ENCODE measurements at places on chromosomes 3 and 15. TPM values are rescaled to one million over a fixed set of nuclear protein-coding genes. Genes with fewer than 3 reads are reported as not detected.

- DNase-seq: peak; percentile 59
Observed at GRCh38 chr15:64288577-64288976, 67.4 kb downstream of the CSNK1G1 start.

DNA sequence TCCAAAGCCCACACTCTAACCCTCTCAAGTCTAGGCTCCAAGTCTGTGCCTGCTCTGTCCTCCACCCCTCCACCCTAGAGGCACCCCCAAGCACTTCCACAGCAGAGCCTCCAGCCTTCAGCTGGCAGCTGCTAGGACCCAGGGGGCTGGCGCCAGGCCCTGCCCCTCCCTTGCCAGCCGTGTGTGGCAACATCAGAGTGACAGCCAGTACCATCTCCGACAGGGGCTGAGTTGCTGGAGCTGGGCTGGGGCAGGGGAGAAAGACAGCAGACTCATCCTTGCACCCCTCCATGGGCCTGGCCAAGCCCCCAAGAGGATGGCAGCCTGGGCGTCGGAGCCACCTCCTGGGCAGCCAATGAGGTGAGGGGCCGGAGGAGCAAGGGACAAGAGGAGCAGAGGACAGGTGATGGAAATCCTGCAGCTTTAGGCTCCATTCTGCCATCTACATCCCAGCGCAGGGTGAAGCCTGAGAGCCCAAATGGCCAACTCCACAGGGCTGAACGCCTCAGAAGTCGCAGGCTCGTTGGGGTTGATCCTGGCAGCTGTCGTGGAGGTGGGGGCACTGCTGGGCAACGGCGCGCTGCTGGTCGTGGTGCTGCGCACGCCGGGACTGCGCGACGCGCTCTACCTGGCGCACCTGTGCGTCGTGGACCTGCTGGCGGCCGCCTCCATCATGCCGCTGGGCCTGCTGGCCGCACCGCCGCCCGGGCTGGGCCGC lies at the start of gene GPR62:
TSS of gene GPR62 (plus strand) at position 207 of the 718 bp plus-strand sequence. CDS start at position 479, 272 bp downstream.
- DNase-seq: no peak

GRCh38 chr3:169091196-169091823 lies 572.2 kb downstream of the MECOM start:
- DNase-seq: no peak

- no peak for DNase-seq
Observed at GRCh38 chr3:179801856-179802255, 149.0 kb downstream of the USP13 start.

- no peak for DNase-seq
Observed at GRCh38 chr15:38189671-38190295, 62.9 kb upstream of the SPRED1 start.

GRCh38 chr3:9397906-9398699 lies 688 bp downstream of the SETD5 start:
- no peak for DNase-seq

DNA sequence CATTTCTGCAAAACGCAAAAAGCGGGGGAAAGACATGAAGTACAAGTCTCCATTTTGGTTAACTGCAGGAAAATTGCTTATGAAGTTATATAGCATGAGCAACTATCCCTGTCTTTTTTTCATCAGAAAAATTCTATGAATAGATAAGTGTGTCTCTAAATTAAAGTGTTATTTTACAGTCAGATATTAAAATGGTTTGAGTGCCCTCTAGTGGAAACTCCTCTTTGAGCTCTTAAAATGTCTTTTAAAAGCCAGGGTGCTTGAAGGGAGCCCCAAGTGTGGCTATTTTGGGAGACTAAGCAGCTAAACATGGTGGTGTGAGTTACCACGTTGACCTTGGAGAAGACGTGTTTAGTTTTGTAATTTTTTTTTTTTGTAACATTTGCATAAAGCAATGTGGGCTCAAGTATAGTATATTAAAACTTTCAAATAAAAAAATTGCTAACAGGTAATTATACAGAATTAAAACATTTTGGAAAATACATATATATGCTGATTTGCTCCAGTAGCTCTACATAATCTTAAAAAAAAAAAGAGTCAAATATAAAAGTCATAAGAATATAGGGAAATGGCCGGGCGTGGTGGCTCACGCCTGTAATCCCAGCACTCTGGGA lies 77.2 kb downstream of the PPP2R3A start:
- DNase-seq: peak; percentile 80

- DNase-seq: no peak
Observed at GRCh38 chr3:121895736-121896135, 1.5 kb downstream of the SLC15A2 start.

GRCh38 chr15:36844534-36844998 lies 255.8 kb downstream of the MEIS2 start:
- peak; percentile 49 for DNase-seq

DNA sequence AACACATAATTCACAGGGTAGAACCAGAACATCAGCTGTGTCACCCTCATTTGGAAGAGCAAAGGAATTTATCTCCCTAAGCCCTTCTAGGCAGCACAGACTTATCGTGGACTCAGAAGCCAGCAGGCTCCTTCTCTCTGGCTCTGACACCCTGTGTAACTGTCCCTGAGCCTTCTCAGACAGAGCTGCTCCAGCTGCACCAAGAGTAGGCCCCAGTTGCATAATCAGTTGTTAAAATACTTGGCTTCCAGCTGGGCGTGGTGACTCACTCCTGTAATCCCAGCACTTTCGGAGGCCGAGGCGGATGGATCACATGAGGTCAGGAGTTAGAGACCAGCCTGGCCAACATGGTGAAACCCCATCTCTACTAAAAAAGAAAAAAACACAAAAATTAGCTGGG lies 49.4 kb upstream of the ACVR2B start:
- peak; percentile 57 for DNase-seq

DNA sequence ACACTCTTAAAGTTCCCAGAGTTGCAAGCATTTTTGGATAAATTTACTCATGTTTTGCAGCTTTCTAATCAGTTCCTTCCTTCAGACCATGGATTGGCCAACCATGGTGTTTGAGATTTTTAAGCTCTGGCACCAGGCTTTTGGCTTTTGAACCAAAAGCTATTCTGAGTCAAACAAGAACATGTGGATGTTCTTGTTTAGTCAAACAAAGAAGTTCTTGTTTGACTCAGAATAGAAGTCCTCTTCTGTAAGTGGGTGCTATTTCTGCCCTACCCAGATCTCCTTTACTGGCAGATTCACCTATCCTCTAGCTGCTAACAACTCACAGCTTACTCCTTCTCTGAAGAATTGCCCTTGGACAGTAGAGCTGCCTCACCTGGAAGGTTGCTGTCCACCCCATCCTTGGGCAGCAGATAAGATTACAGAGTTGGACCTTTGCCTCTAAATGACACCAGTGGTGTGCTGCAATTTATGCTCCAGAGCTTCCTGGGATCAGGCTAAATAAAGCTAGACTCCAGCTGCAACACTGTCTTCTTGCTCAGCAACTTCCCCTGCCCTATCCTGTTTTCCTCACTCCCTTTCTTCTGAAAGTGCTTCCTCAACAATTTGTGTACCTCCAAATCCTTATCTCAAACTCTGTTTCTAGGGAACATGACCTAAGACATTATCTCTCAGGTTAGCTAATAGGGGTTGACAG lies 65.6 kb downstream of the COL6A6 start:
- no peak for DNase-seq

DNA sequence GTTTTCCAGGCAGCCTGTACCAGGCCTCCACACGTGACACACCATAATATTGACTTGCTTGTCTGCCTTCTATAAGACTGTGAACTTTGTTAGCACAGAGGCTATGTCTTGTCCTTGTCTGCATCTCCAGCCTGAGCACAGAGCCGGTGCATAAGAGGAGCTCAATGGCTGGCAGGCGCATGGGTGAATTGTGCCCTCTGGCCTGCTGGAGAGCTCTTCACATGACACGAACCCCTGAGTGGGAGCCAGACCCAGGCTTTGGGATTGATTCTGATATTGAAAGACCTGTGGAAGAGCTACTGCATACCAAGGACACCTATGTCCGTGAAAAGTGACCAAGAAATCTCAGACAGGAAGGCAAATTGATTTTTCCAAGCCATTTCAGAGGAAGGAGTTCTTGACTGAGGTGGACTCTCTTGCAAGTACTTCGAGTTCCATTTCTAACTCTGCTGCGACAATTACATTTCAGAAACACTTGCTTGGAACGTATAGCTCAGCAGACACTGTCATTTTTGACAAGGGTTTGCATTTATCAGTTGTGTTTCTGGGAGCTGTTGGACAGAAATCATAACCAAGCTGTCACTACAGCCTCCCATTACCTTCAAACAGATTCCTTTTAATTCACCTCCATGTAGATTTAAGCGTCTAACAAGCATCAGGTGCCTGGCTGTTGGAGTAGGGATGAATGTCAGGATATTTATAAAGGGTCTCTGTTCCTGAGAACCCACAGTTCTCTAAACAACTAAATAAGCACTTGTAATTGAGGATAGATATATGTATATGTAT lies 281.3 kb downstream of the WDR72 start:
- DNase-seq: no peak

- DNase-seq: no peak
Observed at GRCh38 chr3:17901893-17902292, 159.5 kb upstream of the TBC1D5 start.

DNA sequence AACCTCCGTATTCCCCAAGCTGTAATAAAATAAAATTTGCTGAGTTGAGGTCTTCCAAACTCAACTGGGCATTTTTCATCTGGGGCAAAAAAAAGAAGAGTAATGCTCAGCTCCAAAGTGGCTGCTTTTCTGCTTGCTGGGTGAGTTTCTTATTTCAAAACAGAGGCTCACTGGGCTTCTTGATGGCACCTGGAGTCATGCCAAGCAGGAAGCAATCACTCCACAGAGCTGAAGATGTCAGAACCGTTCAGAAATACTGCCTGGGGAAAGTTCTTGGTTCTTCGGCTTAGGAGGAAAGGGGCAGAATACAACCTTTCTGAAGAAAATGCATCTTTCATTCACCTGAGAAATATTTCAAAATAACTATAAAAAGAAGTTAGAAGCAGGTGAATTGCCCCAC lies 4.1 kb downstream of the CCR9 start:
- DNase-seq: peak; percentile 44

- DNase-seq: no peak
Observed at GRCh38 chr3:11381563-11381962, 109.4 kb downstream of the ATG7 start.

DNA sequence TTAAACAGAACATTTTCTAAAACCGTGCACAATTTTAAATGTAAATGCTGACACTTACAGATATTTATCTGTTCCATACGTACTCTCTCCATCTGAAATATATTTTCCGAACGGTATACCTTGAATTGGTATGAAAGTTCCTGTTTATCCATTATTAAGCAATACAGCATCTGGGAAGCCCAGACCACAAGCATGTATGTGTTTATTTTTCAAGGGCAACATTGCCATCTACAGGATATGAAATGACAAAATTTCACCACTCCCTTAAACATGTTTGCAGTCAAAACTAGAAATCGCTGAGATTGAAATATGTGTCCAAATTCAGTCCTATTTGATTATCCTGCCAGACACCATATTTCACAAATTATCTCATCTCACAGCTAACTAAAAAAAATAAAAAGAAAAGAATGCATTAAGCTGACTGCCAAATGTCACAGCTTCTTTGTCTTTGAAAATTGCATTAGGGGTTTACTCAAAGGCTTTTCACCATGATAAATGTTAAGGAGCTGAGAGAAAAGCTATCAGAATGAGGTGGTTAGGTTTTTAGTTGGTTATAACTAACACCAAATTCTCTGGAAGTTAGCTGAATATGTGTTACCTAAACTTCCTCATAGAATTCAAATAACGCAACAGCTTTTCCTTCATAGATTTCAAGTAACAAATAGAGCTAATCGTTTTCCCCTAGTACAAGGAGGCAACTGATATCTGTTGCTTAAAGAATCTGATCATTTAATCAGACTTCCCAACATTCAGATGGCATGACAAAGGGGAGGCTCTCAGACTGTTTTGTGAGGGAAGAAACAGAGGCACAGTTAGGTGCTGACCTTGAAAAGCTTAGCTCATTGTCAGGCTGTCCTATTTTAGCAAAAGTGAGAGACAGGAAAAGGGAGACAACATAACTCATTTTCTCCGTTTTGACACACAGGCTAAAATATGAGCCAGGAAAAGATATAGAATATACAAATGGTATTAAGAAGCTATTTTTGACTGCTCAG lies 533.1 kb downstream of the TBL1XR1 start:
- DNase-seq: peak; percentile 74

DNA sequence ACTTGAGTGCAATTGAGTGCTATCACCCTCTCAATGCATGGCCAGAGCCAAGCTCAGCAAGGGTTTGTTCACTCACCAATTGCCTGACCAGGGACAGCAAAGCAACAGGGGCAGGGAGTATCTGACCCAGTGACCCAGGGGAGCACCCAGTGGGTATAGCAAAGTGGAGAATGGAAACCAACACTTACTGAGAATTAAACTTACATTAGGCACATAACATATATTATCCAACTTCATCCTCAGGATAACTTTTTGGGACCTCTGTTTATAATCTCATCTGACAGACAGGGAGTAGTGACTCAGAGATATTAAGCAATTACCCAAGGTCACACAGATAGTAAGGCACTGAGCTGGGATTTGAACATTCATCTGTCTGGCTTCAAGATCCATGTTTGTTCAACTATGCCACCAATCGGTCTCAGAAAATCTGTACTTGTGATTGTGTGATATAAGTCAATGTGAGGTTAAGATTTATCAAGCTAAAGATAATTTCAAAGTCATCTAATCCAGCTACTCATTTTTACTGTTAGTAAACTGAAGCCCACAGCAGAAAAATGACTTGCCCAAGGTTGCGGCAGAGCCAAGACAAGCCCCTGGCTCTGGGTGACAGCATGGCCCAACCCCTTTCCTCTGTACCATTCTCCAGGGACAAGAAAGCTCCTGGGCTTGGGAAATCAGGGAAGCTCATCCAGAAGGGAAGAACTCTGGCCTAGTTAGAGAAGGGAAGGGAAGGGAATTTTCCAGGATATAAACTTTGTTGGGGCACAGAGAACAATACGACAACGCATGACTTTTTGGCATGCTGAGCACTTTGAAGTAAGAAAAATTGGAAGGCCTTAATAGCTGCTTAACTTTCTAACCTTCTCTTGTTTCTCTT lies 138.0 kb upstream of the SMAD3 start:
- no peak for DNase-seq

GRCh38 chr3:133209871-133210550 lies 171.8 kb downstream of the TMEM108 start:
- DNase-seq: peak; percentile 2

Gene COL6A5
- not detected for total RNA-seq

Gene MYEF2
- total RNA-seq: 7.0 TPM

Gene GREM1
- total RNA-seq: 1.6 TPM

Gene SIN3A
- total RNA-seq: 24.9 TPM

Gene CCDC39
- total RNA-seq: not detected

Gene SAMD7
- not detected for total RNA-seq

Gene CD47
- 48.4 TPM for total RNA-seq

Gene GHSR
- total RNA-seq: not detected

Gene AMIGO3
- total RNA-seq: 1.8 TPM
